Aortic smooth muscle cell (primary cell): ENCODE measurements at places on chromosomes 6 and 20. TPM values are rescaled to one million over a fixed set of nuclear protein-coding genes. Genes with fewer than 3 reads are reported as not detected.

FRK gene
- total RNA-seq = 0.79 and 1.6 TPM in 2 replicates

PNLDC1 gene
- not detected in 2 replicates for total RNA-seq

KHDRBS2 gene
- not detected in 2 replicates for total RNA-seq

VSX1 gene
- not detected in 2 replicates for total RNA-seq

PTCHD4 gene
- 0.62 and 1.2 TPM in 2 replicates for total RNA-seq

PRSS16 gene
- not detected in 2 replicates for total RNA-seq

TAGAP gene
- not detected in 2 replicates for total RNA-seq
